ENCODE measurements at places on chromosomes 2 and 18.

DNA sequence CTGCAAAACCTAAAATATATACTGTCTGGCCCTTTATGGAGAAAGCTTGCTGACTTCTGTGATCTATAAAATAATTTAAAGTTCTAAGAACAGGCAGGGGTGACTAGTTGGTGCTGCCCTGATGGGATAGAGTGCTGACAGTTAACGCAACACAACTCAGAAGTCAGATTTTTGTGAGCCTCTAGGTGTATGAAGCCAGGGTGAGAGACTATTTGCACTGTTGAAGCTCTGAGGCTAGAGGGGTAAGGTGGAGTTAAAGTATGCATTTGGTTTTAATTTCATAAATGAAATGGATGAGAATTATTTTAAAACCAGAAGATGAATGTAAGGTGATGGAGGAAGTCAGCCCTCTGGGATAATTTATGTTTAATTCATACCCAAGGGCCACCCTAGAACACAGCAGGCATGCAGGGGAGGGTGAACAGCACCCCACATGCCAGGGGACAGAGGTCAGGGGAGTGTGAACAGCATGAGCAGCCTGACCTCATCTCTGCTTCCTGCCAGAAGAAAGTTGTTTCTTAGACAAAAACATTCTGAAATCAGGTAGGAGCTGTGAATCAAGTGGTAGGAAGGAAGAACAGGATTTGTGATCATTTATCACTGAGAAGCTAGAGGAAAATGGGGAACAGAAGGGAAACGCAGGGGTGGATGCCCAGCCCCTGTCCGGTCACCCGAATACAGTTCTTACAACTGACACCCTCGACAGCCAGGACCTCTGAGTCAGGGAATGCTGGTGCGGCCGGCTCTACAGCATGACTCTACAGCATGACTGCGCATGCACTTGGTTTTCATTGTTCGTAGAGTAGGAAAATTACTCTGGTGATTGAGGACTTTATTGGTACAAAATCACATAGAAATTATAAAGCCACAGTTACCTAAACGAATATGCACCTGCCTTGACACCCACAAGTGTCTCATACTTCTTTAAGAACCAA is 93.1 kb downstream of the MBP start:
- DNase-seq, result no peak

GRCh38 chr2:112050316-112050715 is 4.8 kb upstream of the TMEM87B start:
- no peak for DNase-seq

- DNase-seq, result no peak
Measured at GRCh38 chr2:173056705-173057364, 18.8 kb upstream of the MAP3K20 start.

DNA sequence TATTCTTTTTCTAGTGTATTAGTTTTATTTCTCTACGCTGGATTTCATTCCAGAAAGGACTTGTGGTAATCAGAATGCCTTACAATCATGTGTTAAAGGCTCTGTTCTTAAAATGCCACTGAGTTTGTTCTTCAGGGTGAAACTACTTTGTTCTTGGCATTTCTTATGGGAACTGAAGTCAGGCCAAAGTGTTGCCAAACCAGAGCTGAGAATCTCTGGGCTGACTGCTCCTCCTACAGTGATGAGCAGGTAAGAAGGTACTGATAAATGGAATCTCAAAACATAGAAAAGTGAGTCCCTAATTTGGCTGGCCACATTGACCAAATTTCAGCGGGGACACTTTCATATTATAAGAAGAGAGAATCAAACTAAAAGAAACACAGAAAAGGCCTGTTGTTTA is 55.1 kb upstream of the ZNF397 start:
- no peak for DNase-seq

- DNase-seq, result no peak
Measured at GRCh38 chr2:10601866-10602566, 87.8 kb downstream of the NOL10 start.

GRCh38 chr2:240451108-240451611 is 15.7 kb downstream of the GPC1 start:
- DNase-seq, result no peak

Data from stimulated activated CD4-positive, alpha-beta T cell treated with anti-CD3 and anti-CD28 coated beads, Interleukin-2, amount 100 ng/mL, for 24 hours (primary cell).